Glutamatergic neuron (in vitro differentiated cells): ENCODE measurements at places on chromosomes 1 and 21.
A peak's percentile ranks its signal among the peaks of the same experiment; 100 is the strongest.

GRCh38 chr1:64167176-64167575, 36.2 kb upstream of the UBE2U start:
- H3K4me1 ChIP-seq: peaks cover 8% of the 10 kb centered on the region
- H3K27me3 ChIP-seq: no peaks in the 10 kb centered on the region
- H3K27ac ChIP-seq: no peak overlapping the region

DNA sequence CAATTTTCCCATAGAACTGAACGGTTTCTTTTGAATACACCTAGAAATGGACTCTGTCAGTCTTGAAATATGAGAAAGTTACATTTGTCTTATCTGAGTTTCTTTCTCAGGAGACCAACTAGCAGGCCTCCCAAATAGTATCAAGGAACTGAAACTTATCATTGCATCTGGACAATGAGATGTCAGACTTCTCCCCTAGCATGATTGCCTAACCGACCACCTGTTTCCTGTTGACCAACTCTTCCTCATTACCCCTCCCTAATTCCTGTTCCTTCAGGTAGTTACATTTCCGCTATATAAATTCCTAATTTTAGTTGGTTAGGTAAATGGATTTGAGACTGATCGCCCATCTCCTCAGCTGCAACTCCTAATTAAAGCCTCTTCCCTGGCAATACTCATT, 1587.3 kb downstream of the NCAM2 start:
- no peaks in the 10 kb centered on the region for H3K36me3 ChIP-seq
- no peaks in the 10 kb centered on the region for H3K4me1 ChIP-seq
- H3K27ac ChIP-seq: no peak overlapping the region
- H3K27me3 ChIP-seq: no peaks in the 10 kb centered on the region

GRCh38 chr1:72937905-72938304, 655.6 kb upstream of the NEGR1 start:
- H3K4me3 ChIP-seq: no peak overlapping the region
- H3K4me1 ChIP-seq: peaks cover 16% of the 10 kb centered on the region
- H3K27ac ChIP-seq: no peak overlapping the region
- H3K36me3 ChIP-seq: peaks cover under 1% of the 10 kb centered on the region
- no peak for DNase-seq

DNA sequence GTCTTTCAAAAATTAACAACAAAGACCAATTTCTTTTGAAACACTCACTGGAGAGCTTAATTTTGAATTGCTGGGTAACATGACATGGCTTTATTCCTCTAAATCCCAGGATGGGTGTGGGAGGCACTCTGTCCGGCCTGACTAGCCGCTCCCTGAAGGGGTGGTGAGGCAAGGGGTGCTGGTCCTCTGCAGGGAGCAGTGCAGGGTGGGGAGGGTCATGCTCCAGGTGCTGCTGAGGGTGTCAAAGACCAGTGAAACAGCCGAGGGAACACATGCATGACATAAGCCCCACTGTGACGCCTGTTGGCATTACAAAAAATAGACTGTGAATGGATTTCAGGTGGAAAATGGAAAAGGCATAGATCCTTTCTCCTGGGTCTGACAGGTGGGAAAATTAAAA, 223.7 kb downstream of the VAV3 start:
- H3K36me3 ChIP-seq: no peaks in the 10 kb centered on the region
- no peak overlapping the region for H3K4me3 ChIP-seq
- DNase-seq: no peak
- no peak overlapping the region for H3K27ac ChIP-seq
- no peaks in the 10 kb centered on the region for H3K27me3 ChIP-seq

DNA sequence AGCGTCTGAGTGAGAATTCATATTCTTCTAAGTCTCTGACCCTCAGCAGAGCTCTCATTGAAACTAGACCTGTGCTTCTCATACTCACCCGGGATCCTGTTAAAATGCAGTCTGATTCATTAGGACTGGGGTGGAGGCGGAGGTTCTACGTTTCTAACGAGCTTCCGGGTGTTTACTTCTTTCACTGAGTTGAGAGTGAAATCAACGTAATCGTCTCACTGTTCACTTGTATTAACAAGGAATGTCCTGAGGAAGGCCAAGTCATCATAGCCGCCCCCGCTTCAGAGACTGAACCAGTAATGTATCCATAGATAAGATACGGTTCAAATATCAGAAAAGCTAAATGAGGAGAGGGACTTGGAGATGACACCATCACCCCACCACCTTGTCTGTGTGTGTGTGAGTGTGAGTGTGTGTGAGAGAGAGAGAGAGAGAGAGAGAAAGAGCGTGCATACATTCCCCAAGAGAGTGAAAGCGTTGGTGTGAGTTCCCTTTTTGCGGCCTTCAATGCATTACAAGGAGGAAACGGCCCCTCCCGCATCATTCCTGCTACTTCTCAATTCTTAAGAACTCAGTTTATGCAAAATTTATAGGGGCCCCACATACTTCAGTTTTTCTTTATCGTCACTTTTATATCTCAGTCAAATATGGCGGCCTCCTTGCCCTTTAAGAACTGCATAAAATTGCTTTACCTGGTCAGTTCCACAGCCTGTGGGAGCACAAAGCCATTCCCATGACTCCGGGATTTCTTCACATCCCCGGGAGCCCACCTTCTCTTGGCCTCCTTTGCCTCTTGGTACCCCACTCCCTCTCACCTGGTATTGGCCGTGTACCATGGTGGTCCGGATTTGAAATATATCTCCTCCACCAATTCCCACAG, 19.8 kb downstream of the KMO start:
- H3K4me1 ChIP-seq: no peaks in the 10 kb centered on the region
- no peak for DNase-seq
- H3K27me3 ChIP-seq: no peaks in the 10 kb centered on the region

DNA sequence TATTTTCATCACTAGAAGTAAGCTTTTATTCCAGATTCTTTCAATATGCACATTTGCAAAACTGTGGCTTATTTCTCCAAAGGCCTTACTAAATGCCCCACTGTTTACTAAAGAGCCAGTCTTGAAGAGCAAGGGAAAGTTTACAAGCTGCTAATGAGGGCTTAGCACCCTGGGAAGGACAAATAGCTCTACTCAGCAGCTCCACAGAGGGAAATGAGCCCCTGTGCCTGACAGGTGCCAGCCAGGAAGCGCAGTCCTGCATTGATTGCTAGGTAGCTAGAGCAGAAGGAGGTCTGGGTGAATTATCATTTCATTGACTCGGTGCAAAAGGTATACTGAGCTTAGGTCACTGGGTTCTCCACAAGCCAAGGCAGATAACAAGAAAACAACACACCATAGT, 307.0 kb downstream of the SETD4 start:
- no peak overlapping the region for H3K27ac ChIP-seq
- no peak for DNase-seq
- H3K27me3 ChIP-seq: no peaks in the 10 kb centered on the region
- H3K36me3 ChIP-seq: no peaks in the 10 kb centered on the region
- no peak overlapping the region for H3K4me3 ChIP-seq

DNA sequence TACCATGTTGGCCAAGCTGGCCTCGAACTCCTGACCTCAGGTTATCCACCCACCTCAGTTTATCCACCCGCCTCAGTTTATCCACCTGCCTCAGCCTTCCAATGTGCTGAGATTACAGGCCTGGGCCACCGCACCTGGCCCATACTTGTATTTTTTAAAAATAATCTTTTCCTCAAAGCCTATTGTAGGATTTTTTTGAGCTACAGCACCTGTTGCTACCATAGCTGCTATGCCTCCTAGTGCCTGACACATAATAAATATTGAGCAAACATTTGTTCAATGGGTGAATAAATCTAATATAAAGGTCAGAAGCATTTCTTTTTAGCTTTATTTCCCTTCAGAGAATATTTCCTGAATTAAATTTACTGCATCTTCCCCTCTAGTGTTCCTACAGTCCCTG, 15.7 kb upstream of the ACBD3 start:
- peaks cover 7% of the 10 kb centered on the region for H3K4me1 ChIP-seq
- H3K4me3 ChIP-seq: no peak overlapping the region
- DNase-seq: no peak
- no peaks in the 10 kb centered on the region for H3K36me3 ChIP-seq
- no peak overlapping the region for H3K27ac ChIP-seq

GRCh38 chr1:182811975-182812722, 22.6 kb downstream of the NPL start:
- no peak overlapping the region for H3K4me3 ChIP-seq
- H3K27me3 ChIP-seq: no peaks in the 10 kb centered on the region
- no peak for DNase-seq
- no peaks in the 10 kb centered on the region for H3K36me3 ChIP-seq

- H3K27ac ChIP-seq: no peak overlapping the region
- H3K27me3 ChIP-seq: peaks cover 8% of the 10 kb centered on the region
- DNase-seq: no peak
- H3K4me3 ChIP-seq: no peak overlapping the region
These were observed 10.4 kb upstream of the KCNA2 start for GRCh38 chr1:110616587-110616986.

DNA sequence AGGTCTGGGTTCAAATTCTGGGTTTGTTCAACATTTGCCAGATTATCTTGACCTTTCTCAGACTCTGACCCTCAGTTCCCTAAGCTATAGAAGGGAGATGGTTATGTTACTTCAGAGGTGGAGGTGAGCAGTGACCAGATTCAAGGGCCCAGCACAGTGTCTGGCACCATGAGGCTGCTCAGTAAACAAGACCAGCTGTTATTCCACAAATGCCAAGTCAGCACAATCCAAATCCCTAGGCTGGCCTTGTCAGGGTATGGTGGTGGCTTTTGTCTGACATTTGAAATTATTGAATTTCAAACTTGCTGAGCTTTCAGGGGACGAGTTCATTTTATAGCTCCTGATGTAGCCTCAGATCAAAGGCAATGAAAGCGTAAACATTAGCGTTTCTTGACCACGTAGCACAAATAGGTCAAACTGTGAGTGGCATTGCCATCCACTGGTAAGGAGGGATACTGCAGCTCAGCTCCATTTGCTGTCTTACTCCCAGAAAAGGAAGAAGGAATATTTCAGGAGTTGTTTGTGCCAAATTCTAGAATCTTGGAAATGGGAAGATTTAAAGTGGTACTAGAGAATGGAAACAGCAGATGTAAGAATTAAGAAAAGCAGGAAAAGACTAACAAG, 94.3 kb upstream of the EDN2 start:
- peaks cover 13% of the 10 kb centered on the region for H3K36me3 ChIP-seq
- DNase-seq: no peak
- H3K4me1 ChIP-seq: peaks cover 14% of the 10 kb centered on the region
- H3K4me3 ChIP-seq: no peak overlapping the region

GRCh38 chr1:154833209-154833608, 36.9 kb downstream of the KCNN3 start:
- H3K27ac ChIP-seq: no peak overlapping the region
- H3K4me3 ChIP-seq: no peak overlapping the region
- peaks cover 39% of the 10 kb centered on the region for H3K4me1 ChIP-seq
- H3K27me3 ChIP-seq: peaks cover 15% of the 10 kb centered on the region

GRCh38 chr1:82321794-82322193, 521.1 kb downstream of the ADGRL2 start:
- H3K27ac ChIP-seq: no peak overlapping the region
- H3K27me3 ChIP-seq: no peaks in the 10 kb centered on the region
- DNase-seq: no peak
- H3K4me3 ChIP-seq: no peak overlapping the region
- H3K36me3 ChIP-seq: no peaks in the 10 kb centered on the region

DNA sequence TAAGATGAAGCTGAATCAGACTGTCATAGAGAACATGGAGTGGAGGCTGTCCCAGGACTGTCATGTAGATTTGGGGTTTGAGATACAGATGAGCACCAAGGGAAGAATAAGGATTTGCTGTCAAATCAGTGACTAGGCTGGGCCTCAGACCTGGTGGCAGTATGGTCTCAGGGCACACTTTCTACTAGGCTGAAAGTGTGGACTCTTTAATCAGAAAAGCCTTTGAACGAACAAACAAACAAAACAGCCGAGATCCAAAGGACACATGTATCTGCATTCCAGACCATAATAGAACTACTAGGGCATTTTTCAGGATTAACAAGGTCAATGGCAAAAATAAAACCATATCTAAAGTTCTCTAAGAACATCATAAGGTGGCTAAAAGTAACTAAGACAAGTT, 2.9 kb downstream of the OR10J1 start:
- no peak overlapping the region for H3K27ac ChIP-seq
- no peaks in the 10 kb centered on the region for H3K36me3 ChIP-seq
- H3K4me3 ChIP-seq: no peak overlapping the region
- no peaks in the 10 kb centered on the region for H3K27me3 ChIP-seq

DNA sequence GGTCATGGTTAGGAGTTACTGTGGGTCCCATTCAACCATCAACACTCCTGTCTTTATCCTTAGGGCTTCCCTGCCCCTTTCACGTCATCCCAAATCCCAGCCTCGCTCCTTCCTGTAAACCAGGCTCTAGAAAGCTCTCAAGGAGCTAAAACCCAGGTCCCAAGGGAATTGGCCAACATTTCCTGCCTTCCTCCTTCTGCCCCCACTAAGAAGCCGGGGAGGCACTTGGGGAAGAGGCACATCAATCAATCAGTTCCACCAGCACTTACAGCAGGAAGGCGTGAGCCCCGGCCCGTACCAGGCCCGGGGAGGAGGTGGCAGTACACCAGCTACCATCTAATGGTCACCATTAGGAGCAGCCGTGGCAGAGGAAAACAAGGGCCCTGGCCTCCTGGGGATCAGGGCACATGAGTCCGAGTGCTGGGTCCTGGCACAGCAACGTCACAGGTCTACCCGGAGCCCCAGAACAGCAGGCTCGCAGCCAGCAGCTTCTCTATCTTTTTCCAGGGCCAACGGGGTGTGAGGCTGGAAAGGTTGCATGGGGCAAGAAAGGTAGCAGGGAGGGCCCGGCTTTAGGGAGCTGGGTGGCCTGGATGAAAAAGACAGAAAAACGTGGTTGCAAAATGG, 108.6 kb downstream of the CASZ1 start:
- peaks cover 13% of the 10 kb centered on the region for H3K27me3 ChIP-seq
- DNase-seq: no peak
- peaks cover 41% of the 10 kb centered on the region for H3K4me1 ChIP-seq
- peak overlapping the region; percentile 42 for H3K4me3 ChIP-seq
- no peaks in the 10 kb centered on the region for H3K36me3 ChIP-seq

GRCh38 chr21:44844256-44844655, 26.4 kb upstream of the SUMO3 start:
- H3K4me3 ChIP-seq: no peak overlapping the region
- no peaks in the 10 kb centered on the region for H3K36me3 ChIP-seq
- DNase-seq: no peak

DNA sequence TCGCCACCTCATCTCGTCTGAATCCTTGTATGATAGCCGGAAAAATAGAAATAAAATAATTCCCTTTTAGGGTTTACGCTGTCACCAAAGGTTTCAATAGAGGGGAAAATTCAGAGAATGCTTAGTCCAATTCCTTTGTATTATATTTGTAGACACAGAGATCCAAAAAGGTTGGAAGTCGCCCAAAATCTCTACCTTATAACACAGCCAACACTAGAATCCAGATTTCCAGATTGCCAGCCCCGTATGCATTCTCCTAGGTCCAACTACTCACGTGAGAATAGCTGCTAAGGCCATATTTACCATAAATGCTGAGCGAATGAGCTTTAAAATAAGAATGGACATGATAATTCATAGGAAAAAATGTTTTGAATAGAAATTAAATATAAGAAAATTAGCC, 124.5 kb downstream of the KCNK1 start:
- H3K4me1 ChIP-seq: no peaks in the 10 kb centered on the region
- H3K4me3 ChIP-seq: no peak overlapping the region
- no peak for DNase-seq
- no peak overlapping the region for H3K27ac ChIP-seq
- H3K36me3 ChIP-seq: no peaks in the 10 kb centered on the region
- peaks cover 3% of the 10 kb centered on the region for H3K27me3 ChIP-seq
